ENCODE measurements at places on chromosomes 7 and 10.

DNA sequence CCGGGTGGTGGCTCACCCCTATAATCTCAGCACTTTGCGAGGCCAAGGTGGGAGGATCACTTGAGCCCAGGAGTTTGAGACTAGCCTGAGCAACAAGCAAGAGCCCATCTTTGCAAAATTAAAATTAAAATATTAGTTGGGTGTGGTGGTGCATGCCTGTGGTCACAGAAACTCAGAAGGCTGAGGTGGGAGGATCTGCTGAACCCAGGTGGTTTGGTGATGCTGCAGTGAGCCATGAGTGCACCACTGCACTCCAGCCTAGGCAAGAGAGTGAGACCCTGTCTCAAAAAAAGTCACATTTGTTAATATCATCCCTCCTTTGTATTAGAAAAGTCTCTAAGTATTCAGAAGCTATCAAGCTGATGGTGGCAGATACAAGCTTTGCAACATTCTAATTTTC, 317.5 kb downstream of the ANKRD30A start:
- DNase-seq = no peak

DNA sequence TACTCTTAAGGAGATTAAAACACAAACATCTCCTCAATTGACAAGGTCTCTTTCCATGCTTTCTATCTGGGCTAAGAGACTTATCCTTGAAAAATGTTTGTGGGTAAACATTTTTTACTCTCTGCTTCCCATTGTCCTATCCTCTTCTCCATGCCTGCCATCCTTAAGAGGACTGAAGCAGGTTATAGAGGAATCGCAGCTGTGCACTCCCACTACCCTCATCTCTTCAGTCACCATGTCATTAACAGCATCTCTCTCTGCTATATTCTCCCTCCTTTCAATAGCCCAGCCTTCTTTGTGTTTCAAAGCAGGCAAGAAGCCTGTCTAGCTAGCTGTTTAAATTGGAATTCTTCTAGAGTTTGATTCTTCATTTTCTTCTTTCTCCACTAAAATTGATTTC, 22.6 kb downstream of the COL1A2 start:
- no peak for DNase-seq

DNA sequence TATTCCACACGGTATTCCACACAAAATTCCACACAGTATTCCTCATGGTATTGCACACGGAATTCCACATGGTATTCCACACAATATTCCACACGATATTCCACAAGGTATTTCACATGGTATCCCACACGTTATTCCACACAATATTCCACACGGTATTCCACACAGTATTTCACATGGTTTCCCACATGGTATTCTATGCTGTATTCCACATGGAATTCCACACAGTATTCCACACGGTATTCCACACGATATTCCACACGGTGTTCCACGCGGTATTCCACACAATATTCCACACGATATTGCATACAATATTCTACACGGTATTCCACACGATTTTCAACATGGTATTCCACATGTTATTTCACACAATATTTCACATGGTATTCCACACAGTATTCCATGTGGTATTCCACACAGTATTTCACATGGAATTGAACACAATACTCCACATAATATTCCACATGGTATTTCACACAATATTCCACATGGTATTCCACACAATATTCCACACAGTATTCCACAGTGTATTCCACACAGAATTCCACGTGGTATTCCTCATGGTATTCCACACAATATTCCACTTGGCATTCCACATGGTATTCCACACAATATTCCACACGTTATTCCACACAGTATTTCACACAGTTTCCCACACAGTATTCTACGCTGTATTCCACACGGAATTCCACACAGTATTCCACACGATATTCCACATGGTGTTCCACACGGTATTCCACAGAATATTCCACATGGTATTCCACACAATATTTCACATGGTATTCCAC, 136.0 kb upstream of the CHST15 start:
- DNase-seq = no peak

DNA sequence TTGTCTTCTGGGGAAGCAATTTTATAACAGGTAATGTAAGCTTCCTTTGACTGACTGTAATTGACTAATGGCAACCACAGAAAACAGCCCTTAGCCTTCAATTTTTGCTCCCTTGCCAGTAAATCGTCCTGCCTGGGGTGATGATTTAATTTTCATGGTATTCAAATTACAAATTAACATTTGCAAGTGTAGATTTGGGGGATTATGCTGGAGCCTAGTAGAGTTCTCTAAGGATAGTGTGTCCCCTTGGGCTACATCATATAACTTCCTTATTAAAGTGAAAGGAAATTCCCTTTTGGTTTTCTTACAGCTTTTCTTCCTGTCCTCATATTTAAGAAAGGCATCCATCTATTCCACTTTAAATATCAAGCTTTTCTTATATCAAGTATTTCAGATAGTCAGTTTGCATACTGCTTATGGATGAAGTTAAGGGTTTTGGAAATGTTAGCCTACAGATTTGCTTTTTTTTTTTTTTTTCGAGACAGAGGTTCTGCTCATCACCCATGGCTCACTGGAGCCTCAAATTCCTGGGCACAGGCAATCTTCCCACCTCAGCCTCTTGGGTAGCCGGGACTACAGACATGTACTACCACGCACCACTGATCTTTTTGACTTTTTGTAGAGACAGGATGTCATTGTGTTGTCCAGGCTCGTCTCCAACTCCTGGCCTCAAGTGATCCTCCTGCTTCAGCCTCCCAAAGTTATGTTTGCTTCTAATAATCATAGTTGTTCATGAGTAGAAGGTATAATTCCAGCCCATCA, 35.9 kb upstream of the HDAC9 start:
- no peak for DNase-seq

DNA sequence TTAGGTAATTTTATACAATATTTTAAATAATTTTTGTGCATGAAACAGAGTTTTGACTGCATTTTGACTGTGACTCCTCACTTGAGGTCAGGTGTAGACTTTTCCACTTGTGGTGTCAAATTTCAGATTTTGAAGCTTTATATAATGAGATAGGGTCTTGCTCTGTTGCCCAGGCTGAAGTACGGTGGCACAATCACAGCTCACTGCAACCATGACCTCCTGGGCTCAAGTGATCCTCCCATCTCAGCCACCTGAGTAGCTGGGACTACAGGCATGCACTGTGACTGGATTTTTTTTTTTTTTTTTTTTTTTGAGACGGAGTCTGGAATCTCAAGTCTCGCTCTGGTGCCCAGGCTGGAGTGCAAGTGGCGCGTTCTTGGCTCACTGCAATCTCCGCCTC, 74.9 kb downstream of the TCF7L2 start:
- DNase-seq = no peak

GRCh38 chr7:157612009-157612663, 275.3 kb downstream of the DNAJB6 start:
- DNase-seq = no peak

DNA sequence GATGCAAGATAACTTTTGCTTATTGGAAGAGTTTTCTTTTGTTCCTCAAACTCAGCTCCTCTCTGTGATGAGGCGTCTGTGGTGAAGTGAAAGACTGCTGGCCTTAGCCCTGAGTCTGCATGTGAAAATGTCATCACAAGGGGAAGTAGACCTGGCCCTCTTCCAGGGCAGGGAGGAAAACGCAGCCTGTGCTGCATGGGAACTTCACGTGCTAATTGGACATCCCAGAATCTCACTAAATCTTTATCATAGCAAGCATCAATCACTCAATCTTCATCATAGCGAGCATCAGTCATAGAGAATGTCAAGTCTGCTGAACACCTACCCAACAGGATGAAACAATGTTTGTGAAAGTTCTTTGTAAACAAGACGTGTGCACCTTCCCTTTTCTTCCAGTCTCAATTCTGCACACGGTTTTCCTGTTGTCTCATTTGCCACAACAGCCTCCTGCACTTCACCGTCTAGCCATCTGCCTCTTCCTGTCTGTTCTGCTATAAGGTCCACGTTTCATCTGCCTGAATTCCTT, 314.6 kb downstream of the FRMD4A start:
- DNase-seq = no peak

DNA sequence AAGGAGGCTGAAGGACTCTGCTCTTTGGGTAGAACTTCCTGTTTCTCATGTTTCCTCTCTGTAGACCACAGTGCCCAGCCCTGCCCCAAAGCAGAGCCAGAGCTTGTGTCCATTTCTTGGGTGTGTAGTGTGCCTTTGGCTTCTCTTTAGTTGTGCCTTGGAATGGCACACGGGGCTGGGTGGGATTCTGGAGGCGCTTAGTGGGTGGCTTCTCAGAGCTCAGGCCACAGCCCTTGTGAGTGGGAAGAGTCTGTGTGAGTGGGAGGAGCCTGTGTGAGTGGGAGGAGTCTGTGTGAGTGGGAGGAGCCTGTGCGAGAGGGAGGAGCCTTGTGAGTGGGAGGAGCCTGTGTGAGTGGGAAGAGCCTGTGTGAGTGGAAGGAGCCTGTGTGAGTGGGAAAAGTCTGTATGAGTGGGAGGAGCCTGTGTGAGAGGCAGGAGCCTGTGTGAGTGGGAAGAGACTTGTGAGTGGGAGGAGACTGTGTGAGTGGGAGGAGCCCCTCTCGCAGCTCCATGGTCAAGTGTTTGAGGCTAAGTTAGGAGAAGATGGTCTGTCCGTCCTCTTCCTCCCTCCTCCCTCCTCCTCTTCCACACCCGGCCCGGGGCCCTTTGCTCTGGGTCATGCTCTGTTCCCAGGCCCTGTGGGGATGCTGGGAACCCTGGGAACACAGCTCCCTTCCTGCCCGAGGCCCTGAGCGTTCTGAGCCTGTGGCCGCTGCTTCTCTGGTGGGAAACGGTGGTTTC, 153.0 kb downstream of the GRK5 start:
- no peak for DNase-seq

GRCh38 chr10:61385231-61386001, 67.8 kb downstream of the TMEM26 start:
- no peak for DNase-seq

- DNase-seq = no peak
Observed at GRCh38 chr7:70797109-70797514, 334.8 kb upstream of the GALNT17 start.

GRCh38 chr10:57657164-57657765, 610.4 kb downstream of the IPMK start:
- peak; percentile 5 for DNase-seq

GRCh38 chr7:139650429-139651100, 127.1 kb downstream of the CLEC2L start:
- no peak for DNase-seq

- DNase-seq = no peak
Observed at GRCh38 chr10:20624642-20625041, 272.5 kb downstream of the NEBL start.

GRCh38 chr10:91050371-91051034, 129.6 kb upstream of the ANKRD1 start:
- DNase-seq = no peak

DNA sequence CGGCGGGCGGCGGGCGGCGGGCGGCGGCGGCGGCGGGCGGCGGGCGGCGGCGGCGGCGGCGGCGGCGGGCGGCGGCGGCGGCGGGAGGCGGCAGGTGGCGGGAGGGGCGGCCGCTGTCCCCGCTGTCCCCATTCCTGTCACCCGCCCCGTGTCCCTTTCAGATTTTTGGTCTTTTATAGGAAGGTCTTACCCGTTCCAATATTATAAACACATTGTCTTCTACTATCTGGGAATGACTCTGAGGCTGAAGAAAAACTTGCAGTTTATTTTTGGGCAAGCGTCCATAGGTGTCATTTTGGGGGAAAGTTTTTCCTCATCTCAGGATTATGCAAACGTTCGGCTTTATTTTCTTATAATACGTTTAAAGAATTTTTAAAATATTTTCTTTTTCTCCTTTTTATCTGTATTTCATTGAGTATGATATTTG, 578 bp downstream of the ZNF713 start:
- DNase-seq = no peak
